Stimulated activated CD8-positive, alpha-beta memory T cell treated with anti-CD3 and anti-CD28 coated beads, Interleukin-7, amount 100 ng/mL, for 4 hours (primary cell): ENCODE measurements at places on chromosomes 2 and 18.

GRCh38 chr18:59640721-59641120 lies 56.5 kb downstream of the CCBE1 start:
- DNase-seq, result no peak

DNA sequence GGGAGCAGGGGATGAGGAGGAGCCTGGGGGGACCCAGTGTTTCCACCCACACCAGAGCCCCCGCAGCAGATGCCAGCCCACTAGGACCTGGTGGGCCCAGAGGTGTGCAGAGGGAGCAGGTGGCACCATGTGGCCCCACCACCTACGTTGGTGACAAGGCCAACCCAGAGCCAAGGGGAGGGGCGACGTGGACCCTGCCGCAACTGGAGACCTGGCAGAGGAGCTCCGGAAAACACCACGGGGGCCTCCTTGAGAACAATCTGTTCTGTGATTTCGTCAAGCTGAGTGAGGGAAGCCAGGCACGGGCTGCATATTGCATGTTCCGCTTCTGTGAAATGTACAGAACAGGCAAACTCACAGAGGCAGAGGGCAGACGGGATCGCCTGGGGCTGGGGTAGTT lies 49.1 kb upstream of the GPC1 start:
- DNase-seq, result no peak

DNA sequence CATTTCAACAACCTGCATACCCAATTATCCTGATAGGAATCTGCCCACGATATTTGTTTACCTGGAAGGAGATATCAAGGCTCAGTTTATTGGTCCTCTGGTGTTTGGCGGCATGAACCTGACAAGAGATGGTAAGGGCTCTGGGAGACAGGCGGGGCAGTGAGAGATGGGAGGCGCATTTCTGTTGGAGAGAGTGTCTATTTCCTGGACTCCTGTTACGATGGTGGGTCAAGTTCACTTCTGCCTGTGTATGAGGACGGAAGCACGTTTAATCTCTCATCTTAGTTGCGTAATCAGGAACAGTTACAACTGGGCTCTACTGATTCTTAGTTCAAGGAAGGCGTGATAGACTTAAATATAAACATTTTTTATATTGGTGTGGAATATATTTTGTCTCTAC lies 8.9 kb downstream of the PDCL3 start:
- no peak for DNase-seq

DNA sequence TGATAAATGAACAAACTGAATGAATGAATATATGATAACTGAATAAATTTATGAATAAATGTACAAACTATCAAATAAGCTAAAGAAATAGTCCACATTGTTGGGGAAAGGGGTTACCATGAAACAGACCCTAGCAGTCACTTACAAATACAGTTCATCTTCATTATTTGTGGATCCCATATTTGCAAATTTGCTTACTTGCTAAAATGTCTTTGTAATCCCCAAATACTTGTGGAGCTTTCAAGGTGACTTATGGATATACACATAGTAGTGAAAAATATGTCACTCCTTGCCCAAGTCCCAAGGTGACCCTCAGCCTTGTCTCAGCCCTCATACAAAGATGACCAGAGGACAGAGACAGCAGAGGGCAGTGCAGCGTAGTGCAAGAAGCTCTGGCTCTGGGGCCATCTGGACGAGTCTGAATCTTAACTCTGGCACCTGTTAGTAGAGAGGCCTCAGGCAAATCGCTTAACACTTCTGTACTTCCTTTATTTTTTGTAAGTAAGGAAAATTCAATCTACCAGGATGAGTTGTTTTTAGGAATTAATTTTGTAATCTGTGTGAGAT lies 3.1 kb downstream of the PAIP2B start:
- DNase-seq, result no peak

DNA sequence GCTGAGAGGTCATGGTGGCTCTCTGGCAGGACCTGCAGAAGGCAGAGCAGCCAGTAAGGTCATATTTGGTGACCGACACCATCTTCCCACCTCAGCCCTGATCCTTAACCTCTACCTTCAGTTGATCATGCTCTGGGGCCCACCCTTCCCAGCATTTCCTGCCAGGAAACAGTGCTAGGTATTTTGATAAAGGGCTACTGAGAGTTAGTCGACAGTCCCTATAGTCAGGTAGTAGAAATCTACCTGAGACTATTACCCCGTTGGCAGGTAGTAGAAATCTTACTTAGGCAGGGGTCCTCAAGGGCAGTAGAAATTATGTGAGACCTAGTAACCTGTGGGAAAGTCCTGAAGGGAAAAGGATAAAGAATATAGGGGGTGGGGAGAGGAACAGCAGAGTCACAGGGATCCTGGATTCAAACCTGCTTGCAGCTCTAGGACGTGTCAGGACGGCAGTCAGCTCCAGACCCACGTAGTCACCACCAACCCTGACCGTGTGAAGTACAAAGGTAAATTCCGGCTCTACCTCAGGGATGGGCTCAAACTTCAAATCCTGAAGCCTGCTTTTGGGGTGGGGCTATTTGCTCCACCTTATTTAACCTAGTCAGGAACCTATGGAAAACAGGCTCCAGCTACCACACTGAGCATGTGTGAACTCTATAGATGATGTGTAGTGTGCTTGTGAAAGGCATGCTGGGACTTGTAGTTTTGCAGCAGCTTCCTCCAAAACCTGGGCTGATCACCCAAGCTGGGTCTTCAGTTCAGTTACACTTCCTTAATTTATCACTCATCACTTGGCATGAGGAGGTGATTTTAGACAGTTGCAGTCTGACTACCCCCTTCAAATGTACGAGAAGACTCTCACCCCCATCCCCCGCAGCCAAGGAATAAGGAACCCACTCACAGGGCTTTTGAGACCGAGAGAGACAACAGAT lies at the start of gene DQX1:
Gene DQX1, minus strand, starts transcription at position 515 of the 932 bp plus-strand sequence. Its CDS starts 502 bp downstream, at position 13.
- DNase-seq, result no peak

GRCh38 chr18:657311-658000 lies at the start of gene TYMS:
Gene TYMS, plus strand, starts transcription at chr18:657653. Its CDS starts 90 bp downstream, at chr18:657743.
- DNase-seq, result no peak

DNA sequence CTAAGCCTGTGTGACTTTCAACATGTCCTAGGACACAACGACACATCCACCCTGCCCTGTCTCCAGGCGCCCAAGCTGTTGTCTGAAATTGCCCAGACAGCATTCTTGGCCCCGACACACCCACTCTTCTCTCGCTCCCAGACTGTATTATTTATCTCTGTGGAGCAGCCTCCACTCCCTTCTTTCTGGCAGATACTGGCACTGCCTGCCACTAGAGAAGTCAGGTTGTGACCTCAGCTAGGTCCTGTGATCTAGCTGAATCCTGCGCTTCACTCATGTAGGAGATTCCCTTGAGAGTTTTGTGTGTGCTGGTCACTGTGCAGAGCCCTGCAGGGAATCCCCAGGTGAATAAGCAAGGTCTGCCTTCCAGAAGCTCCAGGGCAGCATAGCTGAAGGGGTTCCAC lies 77.1 kb upstream of the TNP1 start:
- DNase-seq, result no peak

DNA sequence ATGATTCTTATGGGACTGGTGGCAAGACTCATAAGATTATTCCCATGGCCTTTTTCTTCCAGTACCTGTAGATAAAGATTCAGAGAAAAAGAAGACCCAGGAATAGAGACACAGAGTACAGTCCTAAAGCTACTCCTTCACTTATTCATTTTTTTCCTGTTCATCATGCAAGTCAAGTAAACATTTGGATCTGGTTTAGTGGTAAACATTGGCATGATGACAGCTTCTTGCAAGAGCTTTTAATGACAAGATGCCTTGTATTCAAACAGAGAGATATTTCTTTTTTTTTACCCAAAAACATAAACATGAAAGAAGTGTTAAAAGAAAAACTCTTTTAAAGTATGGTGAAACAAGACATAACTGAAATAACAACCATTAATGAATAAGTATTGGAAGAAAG lies 20.2 kb downstream of the CXCR2 start:
- DNase-seq, result no peak

GRCh38 chr2:237500681-237501424 lies 13.8 kb downstream of the MLPH start:
- no peak for DNase-seq

GRCh38 chr2:40680547-40680946 lies 228.7 kb upstream of the SLC8A1 start:
- DNase-seq, result no peak

DNA sequence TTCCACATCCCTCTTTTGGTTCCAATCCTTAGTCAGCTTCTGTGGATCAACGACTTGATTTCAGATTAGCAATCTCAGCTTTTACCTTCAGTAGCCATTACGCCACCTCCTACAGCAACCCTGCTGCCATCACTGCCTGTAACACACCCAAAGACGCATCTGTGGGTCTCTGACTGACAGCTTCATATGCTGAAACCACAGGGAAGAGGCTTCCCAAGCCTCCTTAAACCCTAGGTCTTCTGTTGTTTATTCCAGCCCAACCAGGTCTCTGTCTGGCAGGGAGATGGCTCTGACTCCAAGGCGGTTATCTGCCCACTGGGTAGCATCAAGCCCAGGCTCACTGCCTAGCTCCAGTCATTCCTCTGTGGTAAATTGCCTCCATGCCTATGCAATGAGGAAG lies 28.6 kb upstream of the TRIB2 start:
- DNase-seq, result no peak

DNA sequence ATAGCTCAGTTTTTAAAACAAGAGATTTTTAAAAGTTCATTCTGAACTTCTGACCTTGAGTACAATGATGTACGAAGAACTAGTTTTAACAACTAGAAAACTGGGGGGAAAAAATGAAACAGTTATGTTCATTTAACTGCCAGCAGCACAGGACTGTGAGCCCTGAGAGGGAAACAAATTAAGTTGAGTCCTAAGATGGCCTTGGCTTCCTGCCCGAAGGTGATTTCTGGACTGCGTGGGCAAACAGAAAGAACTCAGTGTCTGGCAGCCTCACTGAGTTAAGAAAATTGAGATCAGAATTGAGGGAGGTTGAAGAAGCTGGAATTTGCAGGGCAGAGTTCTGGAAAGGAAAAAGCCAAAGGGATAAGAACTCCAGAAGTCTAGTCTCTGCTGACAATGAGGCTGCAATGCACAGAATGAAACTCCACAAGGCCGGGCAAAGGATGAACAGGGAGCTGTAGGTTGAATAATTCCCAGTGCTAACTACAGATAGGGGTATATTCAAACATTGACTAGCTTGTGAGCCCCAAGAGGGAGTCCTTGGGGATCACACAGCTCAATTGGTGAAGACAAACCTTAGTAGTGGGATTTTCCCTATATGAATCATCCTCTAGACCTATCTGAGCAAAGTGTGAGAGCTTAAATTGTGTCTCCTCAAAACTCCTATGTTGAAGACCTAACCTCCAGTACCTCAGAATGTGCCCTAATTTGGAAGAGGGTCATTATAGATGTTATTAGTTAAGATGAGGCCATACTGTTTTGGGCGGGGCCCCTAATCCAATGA lies 13.1 kb upstream of the CRACDL start:
- no peak for DNase-seq

- DNase-seq, result no peak
Measured at GRCh38 chr2:159933040-159933726, 129.2 kb downstream of the PLA2R1 start.

DNA sequence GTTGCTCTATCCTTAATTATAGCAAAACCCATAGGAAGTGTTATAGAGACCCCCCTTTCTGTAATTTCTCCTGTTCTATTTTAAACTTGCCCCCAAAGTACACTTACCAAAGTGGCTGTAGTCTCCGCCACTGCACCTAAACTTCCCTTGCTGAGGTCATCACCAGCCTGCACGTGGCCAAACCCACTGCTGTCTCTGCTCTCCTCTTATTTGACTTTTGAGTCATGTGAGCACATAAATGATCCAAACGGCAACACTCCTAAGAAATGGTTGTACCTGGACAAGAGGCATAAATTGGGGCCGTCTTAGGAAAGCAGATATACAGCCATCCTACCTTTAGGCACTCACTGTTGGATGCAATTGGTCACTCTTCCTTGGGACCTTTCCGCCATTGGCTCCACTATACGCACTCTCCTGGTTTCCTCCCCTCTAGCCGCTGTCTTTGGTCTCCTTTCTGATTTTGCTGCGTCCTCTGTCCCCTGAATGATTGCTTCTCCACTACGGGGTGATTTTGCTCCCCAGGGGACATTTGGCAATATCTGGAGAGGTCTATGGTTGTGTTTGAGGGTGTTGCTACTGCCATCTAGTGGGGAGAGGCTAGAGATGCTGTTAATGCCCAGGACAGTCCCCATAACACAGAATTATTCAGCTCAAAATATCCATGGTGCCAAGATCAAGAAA lies 19.2 kb upstream of the IL36G start:
- no peak for DNase-seq

- no peak for DNase-seq
Measured at GRCh38 chr2:5590886-5591285, 101.3 kb upstream of the SOX11 start.

DNA sequence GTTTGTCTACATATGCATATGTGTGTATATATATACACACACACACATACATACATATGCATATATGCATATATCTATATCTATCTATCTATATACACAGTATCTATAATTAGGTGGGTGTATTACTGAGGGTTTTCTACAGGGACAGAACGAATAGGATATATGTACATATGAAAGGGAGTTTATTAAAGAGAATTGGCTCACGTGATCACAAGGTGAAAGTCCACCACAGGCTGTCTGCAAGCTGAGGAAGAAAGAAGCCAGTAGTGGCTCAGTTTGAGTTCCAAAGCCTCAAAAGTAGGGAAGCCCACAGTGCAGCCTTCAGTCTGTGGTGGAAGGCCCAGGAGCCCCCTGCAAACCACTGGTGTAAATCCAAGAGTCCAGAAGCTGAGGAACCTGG lies 756.0 kb upstream of the ACVR2A start:
- DNase-seq, result no peak

- no peak for DNase-seq
Measured at GRCh38 chr18:69895066-69896047, 52.3 kb downstream of the CD226 start.

- DNase-seq, result no peak
Measured at GRCh38 chr2:39739386-39739785, 39.7 kb downstream of the THUMPD2 start.

GRCh38 chr18:51490860-51491259 lies 293.4 kb upstream of the MEX3C start:
- no peak for DNase-seq

- DNase-seq, result no peak
Measured at GRCh38 chr2:95289253-95289652, 7.9 kb upstream of the KCNIP3 start.

DNA sequence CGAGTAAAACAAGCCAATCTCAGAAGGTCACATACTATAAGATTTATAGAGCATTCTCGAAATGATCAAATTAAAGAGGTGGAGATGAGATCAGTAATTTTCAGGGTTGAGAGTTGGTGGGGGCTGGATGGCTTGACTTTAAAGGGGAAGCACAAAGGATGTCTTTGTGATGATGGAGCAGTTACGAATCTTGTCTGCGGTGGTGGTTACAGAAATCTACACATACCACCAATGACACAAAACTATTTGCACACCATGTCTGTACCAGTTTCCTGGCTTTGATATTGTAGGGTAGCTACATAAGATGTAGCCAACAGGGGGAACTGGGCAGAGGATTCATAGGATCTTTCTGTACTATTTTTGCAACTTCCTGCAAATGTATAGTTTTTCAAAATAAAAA lies 190.6 kb upstream of the SMIM21 start:
- no peak for DNase-seq

GRCh38 chr2:137886083-137886831 lies 78.0 kb upstream of the HNMT start:
- no peak for DNase-seq
